Kidney capillary endothelial cell (primary cell): ENCODE measurements at places on chromosomes 3 and 15.

GRCh38 chr3:143166376-143166775 is 46.8 kb downstream of the CHST2 start:
- DNase-seq = no peak

- DNase-seq = no peak
Observed at GRCh38 chr3:143650827-143651226, 197.4 kb downstream of the SLC9A9 start.

DNA sequence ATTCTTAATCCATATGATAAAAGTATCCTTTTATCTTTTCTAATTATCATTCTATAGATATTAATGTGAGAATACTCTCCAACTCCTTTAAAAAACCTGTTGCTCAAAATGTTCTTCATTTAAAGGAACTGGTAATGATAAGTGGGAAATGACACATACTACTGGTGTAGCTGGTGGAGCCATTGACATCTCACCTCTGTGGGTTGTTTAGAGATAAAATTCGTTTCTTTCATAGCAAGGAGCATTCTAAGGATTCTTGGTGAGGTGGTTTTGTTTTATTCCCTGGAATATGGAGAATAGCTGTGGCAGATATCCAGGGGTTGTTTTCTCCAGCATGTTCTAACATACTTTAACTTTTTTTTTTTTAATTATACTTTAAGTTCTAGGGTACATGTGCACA is 299.8 kb upstream of the THBS1 start:
- DNase-seq = no peak

DNA sequence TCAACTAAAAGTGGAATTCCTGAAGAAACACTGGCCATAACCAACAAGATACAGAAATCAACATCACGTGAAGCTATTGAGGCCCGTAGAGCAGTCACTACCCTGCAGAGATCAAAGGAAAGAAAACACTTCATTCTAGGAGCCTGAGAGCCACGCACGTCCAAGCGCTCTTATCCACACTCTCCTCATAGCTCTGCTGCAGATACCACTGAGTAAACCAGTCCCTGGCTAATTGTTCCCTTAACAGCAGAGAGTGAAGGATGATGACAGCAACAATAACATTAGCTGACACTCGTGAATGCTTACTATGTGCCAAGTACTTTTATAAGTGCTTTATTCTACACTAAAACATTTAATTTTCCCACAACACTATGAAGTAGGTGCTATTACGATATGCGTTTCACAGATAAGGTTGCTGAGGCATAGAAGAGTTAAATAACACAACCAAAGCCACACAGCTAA is 271.0 kb upstream of the GADL1 start:
- DNase-seq = no peak

DNA sequence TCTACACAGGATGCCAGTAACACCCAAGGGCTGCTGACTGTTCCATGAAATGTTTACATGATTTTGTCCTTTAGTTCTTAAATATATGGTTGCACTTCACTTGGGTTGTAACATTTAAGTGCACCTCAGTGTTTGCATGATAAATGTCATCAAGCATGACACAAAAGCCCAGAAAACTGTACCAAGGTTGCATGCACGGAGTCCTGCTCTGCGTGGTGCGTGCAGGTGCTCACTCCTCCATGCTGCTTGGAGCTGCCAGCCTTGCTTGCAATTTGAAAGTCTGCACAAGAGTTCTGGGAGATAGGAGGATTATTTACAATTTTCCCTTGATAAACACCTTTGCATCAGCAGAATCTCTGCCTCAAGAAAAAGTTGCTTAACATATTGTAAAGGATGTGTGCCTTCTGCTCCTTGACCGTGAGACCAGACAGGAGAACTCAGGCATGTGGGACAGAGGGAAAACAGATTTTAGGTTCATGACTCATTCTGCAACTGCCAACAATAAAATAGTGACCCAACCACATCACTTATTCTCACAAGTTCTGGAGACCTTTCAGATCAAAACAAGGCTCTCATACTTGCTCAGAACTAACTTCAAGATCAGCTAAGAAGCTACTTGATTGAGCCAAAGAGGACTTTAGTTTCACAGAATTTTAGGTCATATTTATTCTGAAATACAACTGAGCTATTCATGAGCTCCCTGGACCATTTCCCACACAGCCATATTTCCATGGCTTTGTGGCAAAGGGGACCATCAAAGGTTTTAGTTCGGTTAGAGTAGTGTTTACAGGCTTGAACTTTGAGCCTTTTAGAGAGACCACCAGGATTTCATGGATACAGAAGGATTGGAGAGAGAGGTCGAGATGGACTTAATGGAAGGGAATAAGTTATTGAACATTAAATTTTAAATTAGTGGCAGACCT is 128.4 kb upstream of the ZBED2 start:
- no peak for DNase-seq

GRCh38 chr3:85068911-85069310 is 110.1 kb downstream of the CADM2 start:
- DNase-seq = no peak

DNA sequence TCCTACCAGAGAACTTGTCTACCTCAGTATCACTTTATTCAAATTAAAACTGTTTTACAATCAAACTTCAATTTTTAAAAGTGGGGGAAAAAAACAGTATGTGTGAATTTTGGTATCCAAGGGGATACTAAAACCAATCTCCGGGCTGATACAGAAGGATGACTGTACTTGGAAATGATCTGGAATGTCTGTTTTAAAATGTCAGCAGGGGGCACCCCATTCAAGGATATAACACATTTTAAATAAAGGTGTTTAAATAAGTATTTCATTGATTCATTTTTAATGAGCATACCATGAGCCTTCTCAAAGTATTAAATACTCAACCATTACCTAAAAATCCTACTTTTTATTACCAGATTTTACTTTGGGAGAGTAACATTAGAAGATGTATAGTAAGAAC is 67.9 kb downstream of the ULK4 start:
- peak; percentile 58 for DNase-seq

- DNase-seq = no peak
Observed at GRCh38 chr15:39359771-39360170, 221.1 kb upstream of the THBS1 start.

DNA sequence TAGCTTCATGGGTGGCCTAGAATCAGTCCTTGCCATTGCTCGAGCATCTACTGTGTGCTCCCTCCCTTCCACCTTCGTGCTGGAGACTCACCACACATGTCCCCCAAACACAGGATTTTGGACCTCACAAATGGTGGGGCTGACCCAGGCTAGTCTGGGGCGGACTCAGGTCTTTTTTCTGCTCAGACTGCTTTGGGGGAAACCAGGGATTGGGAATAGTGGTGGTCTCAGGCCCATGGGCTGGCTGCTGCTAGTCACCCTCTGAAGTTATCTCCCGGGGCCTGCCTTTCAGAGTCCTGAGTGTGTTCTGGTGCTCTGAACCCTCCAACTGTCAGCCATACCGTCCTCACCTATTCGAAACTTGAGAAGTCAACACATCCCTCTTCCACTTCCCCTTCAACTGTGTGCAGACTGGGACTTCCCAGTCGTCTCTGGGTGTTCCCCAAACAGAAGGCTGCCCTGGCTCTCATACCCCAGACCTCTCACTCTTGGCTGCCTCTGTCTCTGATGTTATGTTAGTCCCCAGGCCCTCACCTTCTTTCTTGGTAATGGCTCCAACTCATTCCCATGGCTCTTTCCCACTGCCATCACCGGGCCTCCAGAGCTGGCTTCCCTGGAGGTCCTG is 46.0 kb downstream of the PPCDC start:
- no peak for DNase-seq

GRCh38 chr15:70259028-70259424 is 161.3 kb upstream of the TLE3 start:
- DNase-seq = no peak

- DNase-seq = no peak
Observed at GRCh38 chr3:153752405-153753027, 368.7 kb upstream of the ARHGEF26 start.

- DNase-seq = peak; percentile 53
Observed at GRCh38 chr3:125052624-125053303, 3.0 kb downstream of the HEG1 start.

- no peak for DNase-seq
Observed at GRCh38 chr15:29126821-29127461, 142.7 kb downstream of the NSMCE3 start.

- DNase-seq = no peak
Observed at GRCh38 chr3:73409138-73409763, 215.5 kb downstream of the PDZRN3 start.

- no peak for DNase-seq
Observed at GRCh38 chr3:70426071-70426470, 113.6 kb upstream of the MDFIC2 start.

- no peak for DNase-seq
Observed at GRCh38 chr3:194945508-194945907, 259.8 kb downstream of the FAM43A start.

DNA sequence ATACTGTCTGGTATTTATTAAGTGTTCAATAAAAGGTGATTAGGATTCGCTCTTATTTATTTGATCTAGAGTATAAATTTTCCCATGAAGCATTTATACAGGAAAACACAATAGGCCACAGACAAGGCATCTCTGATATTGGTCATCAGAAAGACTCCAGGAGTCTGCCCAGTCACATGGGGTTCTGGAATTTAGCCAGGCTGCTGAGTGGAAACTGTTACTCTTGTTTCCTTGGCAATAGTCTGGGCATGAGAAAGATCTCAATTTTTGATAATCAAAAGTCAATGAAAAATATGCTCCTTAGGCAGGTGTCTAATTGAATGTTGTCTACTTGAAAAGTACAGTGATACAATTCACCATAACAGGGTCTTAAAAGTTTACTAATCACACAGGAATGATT is 161.2 kb downstream of the FRMD5 start:
- DNase-seq = peak; percentile 33

DNA sequence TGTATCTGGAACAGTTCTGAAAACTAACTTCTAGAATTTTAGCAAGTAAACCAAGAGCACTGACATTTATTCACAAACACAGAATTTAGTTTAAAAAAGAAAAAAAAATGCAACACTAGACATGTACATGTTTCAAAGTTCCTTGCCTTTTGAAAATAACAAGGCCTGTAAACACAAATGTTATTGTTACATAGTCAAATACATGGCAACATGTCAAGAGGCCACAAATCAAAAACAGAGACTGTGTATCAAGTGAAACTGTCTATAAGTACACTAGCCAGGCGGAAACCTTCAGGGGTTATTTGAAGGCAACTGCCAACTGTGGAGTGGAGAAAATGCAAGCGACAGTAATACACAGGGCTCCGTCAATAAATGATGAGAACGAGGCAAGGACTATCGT is 547.6 kb downstream of the FOXP1 start:
- DNase-seq = no peak

DNA sequence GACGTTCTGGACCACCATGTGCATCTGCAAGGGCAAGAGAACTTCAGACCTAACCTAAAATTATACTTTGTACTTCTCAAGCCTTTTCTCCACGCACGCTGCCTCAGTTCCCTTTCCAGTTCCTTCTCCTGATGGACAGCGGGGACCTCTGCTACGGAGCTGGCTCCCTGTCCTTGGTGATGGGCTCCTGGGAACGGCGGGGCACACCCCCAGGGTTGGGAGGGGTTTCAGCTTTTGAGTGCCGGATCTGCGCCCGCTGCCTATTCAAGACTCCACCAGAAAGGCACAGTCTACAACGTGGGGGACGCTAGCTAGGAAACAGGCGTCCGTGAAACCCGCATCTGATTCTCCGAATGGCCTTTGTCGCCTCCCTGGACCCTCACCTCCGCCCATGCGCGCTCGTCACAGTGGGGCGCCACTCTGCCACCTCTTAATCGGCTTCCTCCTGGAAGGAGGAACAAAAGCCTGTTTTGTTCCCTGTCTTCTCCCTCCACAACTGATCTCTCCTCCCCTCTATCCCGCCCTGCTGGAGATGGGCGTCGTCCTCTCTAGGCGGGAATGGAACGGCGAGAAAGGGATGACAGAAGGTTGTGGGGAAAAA is 2.2 kb downstream of the GPR149 start:
- DNase-seq = no peak

GRCh38 chr3:142003291-142003690 is 126.8 kb downstream of the ATP1B3 start:
- DNase-seq = no peak

DNA sequence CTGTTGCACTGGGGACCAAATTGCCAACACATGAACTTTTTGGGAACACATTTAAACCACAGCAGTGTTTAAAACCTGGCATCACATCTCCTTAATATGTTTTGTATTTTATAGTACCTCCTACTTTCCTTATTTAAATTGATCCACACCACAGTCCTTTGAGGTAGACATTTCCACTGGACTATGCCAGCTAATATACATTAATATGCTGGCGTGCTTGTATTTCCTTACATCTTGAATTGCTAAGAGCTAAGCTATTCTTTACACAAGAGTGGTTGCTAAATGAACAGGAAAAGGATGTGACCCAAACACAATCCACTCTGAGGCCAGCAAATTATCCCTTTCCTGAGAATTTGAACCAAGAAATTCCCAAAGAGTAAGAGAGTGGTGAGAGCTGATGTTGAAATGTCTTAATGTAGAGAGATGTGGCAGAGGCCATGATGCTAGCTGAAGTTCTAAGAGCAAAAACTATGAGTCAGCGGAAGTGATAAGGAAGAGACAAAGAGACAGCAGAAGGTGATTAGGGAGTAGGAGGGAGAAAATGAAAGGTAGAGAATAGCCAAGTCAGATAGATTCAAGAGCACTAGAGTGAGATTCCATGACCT is 131.2 kb downstream of the CD47 start:
- peak; percentile 21 for DNase-seq

DNA sequence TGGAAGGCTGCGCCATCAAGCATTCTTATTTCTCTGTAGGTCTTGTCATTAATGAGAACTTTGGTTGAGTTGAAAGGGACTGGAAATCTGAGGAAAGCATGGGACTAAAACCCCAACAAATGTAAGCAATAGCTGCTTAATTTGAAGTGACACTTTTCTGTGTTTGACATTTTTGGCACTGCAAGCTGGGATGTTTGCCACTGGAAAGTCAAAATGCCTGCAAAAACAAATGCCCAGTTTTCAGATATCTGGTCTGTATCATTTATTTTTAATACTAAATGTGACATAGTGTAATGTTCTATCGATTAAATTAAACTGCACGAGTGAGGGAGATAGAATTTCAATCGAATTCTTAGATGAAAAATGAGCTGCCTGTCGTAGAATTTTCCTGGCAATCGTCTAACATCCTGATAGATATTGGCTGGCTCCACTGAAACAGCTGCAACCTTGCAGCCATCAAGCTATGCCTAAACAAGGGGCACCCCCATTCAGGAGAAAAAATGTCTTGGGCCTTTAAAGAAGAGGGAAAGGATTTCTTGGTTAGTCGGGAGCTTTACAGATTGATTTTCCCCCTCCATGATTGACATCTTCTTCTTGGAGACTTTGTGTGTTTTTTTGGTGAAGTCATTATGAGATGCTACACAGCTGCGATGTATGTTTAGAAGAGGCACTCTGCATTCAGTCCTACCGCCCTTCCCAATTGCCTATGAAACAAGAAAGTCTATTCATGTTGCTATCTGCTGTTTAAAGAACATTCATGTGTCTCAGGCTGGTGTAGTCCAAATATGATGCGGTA is 316.7 kb upstream of the TBL1XR1 start:
- no peak for DNase-seq

- DNase-seq = no peak
Observed at GRCh38 chr15:68232449-68232848, 2.9 kb upstream of the CLN6 start.

DNA sequence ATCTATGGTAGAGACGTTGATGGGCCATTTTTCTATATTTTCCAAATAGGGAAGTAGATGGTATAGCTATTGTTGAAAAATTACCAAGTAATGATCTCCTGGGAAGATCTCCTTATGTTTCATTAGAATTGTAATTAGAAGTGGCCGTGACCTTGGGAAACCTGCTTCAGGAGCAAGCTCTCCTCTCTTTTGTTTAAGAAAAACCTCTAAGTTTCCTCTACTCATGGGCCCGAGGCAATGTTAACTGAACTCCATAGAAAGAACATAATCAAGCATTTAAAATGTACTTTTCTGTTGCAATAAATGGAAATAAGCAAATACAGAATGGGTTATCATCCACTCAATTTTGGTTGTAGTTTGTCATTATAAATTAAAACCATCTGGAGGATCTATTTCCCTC is 511.2 kb upstream of the MDFIC2 start:
- no peak for DNase-seq
